ENCODE measurements at places on chromosomes 2 and 18.
A peak's percentile ranks its signal among the peaks of the same experiment; 100 is the strongest.

DNA sequence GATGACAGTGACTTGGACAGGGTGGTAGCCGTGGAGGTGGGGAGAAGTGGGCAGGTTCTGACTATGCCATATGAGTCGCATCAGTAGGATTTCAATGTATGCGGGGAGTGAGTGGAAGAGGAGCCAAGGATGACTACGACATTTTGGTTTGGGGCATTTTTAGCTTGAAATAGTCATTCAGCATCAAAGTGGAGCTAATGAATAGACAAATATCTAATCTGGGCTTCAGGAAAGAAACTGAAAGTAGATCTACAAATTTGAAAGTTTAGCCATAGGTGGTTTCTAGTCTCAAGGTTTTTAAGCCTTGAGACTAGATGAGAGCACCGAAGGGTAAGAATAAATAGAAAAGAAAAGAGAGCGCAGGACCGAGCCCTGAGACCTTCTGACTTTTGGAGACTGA, 58.3 kb downstream of the FEZ2 start:
- DNase-seq, result peak; percentile 65

- DNase-seq, result no peak
Observed at GRCh38 chr2:26013668-26014067, 20.2 kb upstream of the RAB10 start.

DNA sequence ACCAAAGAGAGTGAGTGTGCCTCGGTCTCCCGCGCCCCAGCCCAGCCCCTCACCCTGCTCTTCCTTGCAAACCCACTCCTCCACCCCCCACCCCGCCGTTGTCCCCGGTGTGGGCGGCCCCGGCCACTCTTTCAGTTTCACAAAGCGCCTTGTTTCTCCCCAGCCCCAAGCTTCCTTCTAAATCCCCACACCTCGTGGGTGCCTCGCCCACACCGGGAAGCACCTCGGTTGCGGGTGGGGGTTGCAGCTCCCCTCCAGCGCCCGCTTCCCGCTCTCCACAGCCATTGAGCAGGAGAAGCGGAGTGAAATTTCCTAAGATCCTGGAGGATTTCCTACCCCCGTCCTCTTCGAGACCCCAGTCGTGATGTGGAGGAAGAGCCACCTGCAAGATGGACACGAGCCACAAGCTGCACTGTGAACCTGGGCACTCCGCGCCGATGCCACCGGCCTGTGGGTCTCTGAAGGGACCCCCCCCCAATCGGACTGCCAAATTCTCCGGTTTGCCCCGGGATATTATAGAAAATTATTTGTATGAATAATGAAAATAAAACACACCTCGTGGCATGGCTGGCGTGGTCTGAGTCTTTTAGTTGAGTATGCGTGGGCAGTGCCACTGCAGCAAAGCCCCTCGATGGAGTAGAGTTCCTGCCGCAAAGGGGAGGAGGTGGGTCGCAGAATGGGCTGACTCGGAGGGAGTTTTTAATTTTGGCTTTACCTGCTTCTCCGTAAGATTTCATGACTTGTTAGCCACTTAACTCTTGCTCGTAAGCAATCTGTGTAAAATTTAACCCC, 848 bp downstream of the TMSB10 start:
- DNase-seq, result no peak

- no peak for DNase-seq
Observed at GRCh38 chr2:133814890-133815289, 246.6 kb upstream of the NCKAP5 start.

GRCh38 chr2:190062601-190063000, at the start of gene MSTN:
Gene MSTN, minus strand, starts transcription at chr2:190062729. Its CDS starts 133 bp downstream, at chr2:190062596.
- no peak for DNase-seq

- peak; percentile 70 for DNase-seq
Observed at GRCh38 chr2:187942876-187943275, 348.8 kb upstream of the GULP1 start.

DNA sequence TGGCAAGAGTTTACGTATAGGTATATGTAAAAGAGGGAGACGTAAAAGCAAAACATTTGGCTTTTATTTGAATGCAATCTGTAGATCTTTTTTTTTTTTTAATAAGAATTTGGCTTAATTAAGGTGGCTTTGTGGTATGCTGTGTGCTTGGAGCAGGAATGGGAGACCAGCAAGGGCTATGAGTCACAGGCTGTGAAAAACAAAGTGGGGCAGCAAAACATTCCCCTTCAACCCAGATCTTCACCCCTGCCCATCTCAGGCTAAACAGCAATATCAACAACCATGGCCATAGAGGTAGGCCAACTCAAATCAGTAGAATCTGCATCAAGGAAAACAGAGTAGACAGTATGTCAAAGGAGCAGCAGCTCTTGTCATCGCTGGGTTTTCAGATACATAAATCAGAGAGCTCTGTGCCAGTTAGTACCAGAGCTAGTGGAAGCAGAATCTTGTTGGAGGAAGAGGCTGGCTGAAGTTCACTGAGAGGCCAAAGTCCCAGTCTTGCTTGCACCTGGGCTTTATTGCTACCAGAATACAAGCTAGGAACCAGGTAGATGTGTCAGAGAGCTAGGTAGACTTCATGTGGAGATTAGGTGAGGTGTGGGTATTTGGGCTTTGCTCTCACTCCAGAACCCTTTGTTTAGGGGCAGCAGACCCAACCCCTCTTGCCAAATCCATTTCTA, 191.5 kb upstream of the FANCL start:
- no peak for DNase-seq

- peak; percentile 93 for DNase-seq
Observed at GRCh38 chr2:167509586-167509985, 621.3 kb downstream of the XIRP2 start.

GRCh38 chr2:167100506-167100905, 212.2 kb downstream of the XIRP2 start:
- DNase-seq, result no peak

GRCh38 chr2:157377861-157378260, 52.2 kb upstream of the ERMN start:
- no peak for DNase-seq

DNA sequence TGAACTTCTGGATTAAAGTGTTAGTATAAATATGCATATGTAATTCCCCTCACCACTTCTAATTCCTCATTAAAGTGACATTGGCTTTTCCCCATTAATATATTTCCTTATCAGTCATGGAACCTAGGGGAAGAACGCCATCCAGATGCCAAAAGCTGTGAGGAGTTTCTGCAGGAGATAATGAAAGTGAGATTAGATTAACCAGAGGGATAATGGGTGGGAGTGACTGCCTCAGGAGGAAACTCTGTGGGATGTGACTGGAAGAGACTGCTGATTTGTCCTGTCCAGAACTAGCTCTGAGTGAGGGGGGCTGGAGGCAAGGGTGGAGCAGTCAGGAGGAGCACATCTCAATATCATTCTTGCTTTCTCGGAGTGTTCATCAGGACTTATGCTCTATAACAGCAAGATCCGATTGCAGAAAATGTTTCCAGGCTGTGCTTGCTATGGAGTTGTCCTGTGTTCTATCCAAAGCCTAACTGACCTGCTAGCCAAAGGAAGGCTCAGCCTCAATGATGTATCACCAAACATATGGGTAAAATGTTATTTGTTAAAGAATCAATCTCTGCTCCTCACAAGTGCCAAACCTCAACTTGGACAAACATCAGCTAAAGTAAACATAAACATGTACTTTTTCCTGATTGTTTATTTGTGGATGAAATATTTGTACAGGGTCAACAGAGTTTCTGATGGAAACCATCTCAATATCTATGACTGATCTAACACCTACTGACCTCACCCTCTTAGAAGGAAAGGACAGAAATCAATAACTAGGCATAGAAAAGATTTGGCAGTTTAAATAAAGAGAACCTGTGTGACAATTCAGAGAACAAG, 118.5 kb downstream of the ASXL3 start:
- no peak for DNase-seq

DNA sequence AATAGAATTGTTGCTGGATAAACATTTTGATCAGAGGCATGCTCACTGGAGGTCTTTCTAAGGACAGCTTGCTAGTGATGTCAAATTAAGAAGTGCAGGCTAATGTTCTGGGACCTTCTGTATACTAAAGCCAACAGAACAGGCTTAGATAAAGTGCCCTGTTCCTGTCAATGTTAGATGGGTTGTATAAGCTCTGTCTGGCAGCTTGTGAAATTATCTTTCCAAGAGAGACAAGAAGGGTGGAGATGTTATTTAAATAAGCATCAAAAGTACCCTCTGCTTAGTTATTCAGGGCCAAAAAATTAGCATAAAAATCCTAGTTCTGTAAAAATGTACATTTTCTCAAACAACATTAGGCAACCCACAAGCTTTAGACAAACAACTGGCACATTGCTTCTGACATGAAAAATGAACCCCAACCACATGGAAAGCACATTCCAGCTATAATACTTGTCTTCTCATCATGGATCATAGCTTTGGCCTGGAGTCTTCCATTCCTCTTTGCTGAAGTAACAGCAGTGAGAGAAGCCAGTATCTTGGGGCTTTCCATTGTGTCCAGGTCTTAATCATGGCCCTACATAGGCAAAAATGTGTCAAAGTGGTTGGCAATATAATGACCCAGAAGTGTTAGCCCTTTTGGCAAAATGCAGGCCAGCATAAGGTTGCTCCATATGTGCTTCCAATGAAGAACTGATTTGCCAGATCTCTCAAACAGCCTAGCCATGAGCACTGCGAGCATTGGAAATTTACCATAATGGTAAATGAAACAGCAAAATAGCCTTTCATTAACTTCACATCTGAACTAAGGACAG, 478.1 kb upstream of the ZNF804A start:
- no peak for DNase-seq

- peak; percentile 13 for DNase-seq
Observed at GRCh38 chr18:33184175-33184574, 256.3 kb downstream of the CCDC178 start.

DNA sequence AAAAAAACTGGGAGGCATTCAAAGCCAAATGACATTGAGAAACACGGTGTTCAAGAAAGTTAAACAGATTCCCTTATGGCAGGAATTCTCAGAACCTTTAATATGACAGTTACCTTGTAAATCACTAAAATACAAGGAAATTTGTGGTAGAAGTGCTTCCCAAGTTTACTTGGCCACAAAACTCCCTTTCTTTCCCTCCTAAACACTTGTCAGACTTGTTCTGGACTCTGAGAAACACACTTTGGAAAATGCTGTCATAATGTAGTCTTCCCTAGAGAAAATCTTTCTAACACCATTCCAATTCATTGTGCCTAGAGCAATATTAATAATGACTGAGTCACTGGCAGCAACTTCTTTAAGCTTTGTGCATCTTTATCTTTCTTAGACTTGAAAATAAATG, 140.4 kb downstream of the ANKRD44 start:
- no peak for DNase-seq

- DNase-seq, result no peak
Observed at GRCh38 chr2:155766342-155767115, 566.0 kb downstream of the NR4A2 start.

DNA sequence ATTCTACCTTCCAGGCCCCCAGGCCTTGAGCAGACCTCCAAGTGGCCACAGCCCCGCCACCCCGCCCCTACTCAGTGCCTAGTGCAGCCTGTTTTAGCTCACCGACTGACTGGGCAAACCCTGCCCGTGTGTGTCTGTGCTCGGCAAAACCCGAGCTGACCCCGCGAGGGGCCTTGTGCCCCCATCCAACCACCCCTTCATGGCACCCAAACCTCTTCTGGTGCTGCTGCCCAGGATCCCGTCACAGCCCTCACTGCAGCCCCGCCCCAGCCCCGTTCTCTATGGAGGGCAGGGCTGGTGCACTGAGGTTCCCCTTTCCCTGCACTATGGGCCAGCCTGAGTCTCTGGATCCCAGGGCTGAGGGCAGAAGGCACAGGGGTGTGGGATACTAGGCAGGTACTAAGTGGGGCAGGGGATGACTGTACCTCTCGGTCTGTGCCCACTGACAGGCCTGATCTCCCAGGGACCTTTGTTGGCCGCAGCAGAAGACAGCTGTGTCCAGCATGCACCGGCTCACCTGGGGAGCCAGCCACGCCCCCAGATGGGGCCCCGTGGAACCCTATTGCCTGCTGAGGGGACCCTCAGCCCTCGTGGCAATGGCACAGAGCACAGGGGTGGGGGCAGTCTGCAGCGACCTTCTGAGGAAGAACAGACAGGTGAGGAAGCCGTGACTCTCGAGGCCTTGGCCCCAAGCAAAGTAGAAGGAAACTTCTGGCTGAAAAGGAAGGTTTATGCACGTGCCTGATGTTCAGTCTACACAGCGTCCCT, 69.9 kb upstream of the OTOS start:
- DNase-seq, result no peak

DNA sequence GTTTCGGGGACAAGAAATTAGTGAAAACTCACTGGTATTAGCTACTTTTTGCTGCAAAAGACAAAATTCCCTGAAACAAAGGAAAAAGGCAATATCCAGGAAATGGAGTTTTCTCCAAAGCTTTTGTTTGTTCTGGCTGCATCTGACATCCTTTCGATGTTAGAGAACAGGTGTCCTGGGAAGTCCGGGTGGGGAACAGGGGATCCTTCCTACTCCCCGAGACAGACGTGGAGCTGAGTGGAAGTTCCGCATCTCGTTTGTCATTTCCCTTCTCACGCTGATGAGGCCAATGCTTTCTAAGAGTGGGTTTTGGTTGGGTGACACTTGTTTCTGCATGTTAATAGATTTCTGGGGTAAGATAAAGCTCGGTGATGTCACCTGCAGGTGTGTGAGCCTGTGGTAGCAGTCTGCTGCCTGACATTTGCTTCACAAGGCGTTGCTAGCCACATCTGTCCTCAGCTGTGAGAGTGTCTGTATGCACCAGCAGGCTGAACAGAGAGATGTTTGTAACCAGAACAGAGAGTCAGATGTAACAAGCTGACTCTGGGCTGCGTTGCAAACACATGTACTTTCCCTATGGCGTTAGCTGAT, 125.9 kb downstream of the ACOXL start:
- no peak for DNase-seq

DNA sequence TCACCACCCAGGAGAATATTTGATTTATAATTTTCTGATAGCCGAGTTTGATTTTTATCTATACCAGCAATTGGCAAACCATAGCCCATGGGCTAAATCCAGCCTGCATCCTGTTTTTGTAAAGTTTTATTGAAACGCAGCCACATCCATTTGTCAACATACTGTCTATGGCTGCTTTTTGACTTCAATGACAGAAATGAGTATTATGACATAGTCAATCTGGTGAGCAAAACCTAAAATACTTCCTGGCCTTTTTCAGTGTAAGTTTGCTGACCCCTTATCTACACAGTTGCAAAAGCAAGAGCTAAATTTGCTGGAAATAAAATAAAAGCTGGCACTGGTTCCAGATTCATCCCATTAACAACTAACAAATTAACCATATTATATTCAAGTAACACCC, 79.8 kb upstream of the SLC25A52 start:
- DNase-seq, result no peak

- peak; percentile 66 for DNase-seq
Observed at GRCh38 chr2:97935719-97936161, 60.0 kb downstream of the TMEM131 start.

GRCh38 chr2:18410543-18410942, 149.9 kb downstream of the RDH14 start:
- no peak for DNase-seq

DNA sequence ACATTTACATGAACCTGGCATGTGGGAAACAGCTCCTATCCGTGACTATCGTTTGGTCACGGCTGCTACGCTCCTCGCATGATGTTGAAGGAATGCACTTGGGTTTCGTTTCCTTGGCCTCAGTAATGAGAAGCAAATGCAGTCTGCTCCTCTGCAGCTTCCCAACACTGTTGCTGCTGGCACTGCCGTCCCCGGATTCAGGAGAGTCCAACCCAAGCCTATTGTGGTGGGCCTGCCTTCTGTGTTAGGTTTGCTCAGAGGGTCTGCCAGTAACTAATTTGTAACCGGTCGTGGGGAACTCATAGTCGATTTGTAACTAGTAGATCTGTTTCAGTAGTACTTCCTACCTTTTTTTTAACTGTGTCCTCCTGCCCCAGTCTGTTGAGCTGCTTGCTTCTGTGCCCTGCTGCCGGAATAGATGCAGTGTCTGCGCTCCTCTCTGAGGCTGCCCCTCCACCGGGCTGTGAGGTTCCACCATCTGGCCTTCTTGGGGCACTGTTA, 58.4 kb downstream of the WDSUB1 start:
- no peak for DNase-seq

Data from cardiac fibroblast (primary cell).